ENCODE measurements at places on chromosomes 2 and 18.

GRCh38 chr18:41886126-41886807 is 68.8 kb upstream of the PIK3C3 start:
- no peak for DNase-seq

GRCh38 chr2:68452158-68452900 is 14.8 kb downstream of the FBXO48 start:
- DNase-seq: no peak

DNA sequence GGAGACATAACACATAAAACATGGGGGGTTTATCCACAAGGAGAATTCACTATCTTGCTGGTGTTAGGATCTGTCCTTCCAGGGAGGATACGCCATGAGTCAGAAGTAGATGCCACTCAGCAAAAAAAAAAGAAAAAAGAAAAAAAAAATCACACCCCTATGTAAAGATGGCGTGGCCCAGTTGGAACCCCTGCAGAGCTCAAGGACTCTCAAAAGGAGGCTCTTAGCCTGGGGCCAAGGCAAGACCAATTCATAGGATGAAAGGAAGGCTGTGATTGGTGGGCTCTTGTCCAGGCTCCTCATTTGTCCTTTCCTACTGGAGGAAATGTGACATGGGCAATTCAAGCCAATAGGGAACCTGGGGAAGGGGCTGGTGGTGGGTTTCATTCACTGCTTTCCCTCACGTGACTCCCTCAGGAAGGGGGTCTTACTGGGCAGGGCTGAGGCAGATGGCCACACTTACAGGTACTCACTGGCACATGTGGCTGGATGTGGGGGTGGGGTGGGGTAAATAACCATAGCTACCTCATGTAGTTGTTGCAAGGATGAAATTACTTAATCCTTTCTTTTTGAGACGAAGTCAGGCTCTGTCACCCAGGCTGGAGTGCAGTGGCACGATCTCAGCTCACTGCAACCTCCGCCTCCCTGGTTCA is 38.7 kb upstream of the HAAO start:
- no peak for DNase-seq

DNA sequence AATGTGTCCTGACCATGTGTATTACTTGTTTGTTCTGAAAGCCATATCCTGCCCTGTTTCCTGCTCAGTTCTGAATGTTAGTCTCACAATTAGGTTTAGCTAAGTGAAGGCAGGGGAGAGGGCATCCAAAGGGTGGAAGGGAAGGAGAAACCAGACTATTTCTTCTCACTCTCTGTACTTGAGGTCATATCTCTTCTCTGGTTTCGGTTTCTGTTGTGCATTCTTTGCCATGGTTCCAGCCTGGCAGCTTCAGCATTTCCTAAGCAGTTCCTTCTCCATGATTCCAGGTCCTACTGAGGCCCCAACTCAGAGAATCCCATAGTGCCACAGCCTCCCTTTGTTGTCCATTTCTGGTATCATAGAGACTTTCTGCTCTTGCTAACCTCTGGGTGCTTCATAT is 40.3 kb upstream of the HNMT start:
- no peak for DNase-seq

- no peak for DNase-seq
Observed at GRCh38 chr2:95234286-95234785, 27.0 kb downstream of the ZNF892 start.

DNA sequence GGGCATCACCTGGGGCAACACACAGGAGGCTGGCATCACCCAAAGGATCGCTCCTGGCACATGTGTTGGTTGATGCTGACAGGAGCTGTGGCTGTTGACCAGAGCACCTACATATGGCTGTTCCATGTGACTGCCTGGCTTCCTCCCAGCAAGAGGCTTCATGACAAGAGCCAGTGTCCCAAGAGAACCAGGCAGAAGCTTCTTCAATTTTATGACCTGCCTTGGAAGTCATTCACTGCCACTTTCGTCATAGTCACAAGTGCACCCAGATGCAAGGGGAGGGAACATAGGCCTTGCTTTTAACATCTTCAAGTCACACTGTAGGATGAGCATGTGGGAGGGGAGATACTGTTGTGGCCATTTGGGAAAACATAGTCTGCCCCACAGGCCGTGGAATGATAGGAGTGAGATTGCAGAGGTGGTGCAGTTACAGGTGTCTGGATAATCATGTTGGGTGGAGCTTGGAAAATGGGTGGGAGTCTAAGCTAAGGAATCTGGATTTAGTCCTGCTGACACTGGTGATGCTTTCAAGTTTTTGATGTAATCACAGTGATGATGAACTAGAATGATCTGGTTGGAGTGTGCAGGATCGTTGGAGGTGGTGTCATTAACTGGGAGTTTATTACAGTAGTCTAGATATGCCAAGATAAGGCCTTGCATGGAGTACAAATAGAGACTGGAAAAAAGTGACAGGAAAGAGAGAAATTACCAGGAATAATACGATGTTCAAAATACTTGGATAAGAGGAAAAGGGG is 107.0 kb downstream of the RAPGEF4 start:
- DNase-seq: no peak

GRCh38 chr18:26908906-26909305 is 43.4 kb upstream of the AQP4 start:
- no peak for DNase-seq

GRCh38 chr2:157857881-157858280 is 18.2 kb downstream of the ACVR1 start:
- DNase-seq: no peak

DNA sequence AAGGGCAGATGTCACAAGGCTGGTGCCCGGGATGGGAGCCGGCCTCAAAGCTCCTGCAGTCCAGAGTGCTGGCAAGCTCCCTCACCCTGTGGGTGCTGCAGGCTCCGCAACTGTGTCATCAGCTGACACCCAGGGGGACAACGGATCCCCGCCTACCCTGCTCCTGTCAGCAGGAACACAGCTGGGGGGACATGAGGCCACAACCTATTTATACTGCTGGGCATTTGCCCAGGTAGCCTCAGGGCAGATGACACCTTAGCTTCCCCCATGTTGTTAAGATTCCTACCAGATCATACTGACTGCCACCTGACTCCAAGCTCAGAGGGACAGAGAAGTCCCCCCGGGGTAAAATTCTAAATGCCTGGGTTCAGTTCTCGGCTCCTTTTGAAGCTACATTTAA is 1.2 kb downstream of the ANKRD23 start:
- DNase-seq: no peak

DNA sequence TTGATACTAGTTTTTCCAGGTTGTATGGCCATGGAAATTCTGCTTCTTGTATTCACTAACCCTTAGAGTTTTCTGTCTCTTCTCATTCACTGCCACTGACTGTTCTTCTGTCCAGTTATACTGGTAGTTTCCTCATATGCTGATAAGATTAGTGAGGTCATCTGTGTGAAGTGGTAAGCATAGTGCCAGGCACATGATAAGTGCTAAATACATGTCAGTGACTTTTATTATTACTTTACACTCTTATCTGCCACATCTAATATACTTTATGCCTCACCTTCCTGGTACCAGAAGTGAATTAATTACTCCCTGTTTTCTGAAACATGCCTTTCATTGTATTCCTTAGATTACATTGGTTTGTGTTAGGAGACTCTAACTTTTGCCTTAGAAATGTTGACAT is 91.3 kb downstream of the NBEAL1 start:
- DNase-seq: no peak

- peak; percentile 22 for DNase-seq
Observed at GRCh38 chr2:204645018-204645773, 99.9 kb downstream of the PARD3B start.

- DNase-seq: no peak
Observed at GRCh38 chr2:159982842-159983785, 79.3 kb downstream of the PLA2R1 start.

DNA sequence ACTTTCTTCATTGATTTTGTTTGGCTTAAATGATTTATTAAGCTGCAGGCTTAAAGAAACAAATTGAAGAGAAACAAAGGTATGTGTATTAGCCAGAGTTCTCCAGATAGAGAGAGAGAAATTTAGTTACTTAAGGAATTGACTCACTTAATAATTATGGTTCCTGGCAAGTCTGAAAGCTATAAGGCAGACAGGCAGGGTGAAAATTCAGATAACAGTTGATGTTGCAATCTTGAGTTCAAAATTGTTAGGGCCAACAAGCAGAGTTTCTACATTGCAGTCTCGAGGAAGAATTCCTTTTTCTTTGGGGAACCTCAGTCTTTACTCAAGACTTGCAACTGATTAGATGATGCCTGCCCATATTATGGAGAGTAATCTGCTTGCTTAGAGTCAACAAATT is 593.5 kb downstream of the ADCYAP1 start:
- no peak for DNase-seq

DNA sequence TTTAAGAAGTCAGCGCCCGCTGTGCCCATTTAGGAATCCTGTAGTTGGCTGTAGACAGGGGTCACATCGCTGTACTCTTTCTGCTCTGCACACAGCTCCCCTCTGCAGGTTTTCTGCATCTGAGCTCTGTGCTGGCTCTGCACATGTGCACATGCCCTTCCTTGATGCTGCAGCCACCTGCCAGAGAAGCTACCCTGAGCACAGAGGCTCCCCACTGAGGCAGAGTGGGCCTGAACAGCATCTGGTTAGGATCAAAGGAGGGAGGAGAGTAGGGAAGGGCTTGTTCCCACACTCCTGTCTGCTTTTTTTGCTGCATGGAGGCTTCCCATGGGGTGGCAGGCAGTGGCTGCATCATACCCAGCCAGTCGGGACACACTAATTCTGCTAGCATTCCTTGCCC is 238.9 kb downstream of the FHOD3 start:
- DNase-seq: no peak

- DNase-seq: no peak
Observed at GRCh38 chr2:236216711-236217110, 47.5 kb downstream of the ASB18 start.

GRCh38 chr2:134975281-134976009 is 56.8 kb downstream of the CCNT2 start:
- no peak for DNase-seq

DNA sequence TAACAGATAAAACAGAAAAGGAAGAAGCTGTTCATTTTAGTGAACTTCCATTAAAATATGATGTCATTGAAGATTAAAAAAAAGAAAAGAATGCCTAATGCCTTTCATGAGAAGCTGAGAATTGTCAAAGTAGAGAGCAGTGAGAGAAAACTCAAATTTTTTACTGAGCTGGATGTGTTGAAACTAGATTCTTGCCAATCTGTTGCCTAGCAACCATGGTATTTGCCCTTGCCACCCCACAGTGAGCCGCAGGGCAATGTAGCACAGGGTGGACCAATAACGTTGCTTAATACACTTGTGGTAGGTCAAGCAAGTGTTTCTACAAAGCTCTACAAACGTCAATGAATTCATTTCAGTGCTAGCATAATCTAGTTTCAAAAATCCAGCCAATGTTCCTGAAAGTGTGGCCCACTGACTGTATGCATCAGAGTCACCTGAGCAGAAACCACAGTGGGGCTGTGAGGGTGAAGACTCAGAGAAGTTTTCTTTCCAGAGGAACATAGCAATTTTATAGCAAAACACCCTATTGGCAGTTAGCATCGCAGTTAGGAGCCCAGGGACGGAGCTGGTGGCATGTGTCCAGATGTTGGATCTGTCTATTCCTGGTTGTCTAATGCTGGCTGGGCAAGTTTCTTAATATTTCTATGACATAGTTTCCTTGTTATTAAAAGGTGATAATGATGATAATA is 132.2 kb downstream of the DOCK10 start:
- DNase-seq: no peak

DNA sequence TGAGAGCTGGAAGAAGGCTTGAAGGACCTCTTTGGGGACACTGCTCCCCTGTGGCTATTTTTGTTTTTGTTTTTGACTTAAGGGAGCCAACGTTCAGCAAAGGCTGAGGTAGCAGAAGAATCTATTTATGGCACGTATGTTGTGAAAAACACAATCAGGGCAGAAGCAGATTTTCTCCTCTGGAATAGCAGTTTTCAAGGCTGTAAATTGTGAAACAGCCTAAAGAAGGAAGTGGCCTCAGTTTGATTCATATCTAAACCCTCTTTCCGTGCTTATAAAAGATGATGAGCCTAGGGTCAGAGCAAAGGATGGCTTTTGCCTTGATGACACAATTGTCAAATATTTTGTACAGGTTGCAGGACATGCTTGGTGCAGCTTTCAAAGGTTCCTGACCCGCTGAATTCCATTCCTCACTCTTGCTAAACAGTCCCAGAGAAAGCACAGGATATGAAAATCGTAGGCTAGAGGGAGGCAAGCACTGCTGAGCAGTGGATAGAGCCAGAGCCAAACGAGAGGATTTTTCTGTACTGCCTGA is 106.2 kb upstream of the DLX2 start:
- DNase-seq: no peak

DNA sequence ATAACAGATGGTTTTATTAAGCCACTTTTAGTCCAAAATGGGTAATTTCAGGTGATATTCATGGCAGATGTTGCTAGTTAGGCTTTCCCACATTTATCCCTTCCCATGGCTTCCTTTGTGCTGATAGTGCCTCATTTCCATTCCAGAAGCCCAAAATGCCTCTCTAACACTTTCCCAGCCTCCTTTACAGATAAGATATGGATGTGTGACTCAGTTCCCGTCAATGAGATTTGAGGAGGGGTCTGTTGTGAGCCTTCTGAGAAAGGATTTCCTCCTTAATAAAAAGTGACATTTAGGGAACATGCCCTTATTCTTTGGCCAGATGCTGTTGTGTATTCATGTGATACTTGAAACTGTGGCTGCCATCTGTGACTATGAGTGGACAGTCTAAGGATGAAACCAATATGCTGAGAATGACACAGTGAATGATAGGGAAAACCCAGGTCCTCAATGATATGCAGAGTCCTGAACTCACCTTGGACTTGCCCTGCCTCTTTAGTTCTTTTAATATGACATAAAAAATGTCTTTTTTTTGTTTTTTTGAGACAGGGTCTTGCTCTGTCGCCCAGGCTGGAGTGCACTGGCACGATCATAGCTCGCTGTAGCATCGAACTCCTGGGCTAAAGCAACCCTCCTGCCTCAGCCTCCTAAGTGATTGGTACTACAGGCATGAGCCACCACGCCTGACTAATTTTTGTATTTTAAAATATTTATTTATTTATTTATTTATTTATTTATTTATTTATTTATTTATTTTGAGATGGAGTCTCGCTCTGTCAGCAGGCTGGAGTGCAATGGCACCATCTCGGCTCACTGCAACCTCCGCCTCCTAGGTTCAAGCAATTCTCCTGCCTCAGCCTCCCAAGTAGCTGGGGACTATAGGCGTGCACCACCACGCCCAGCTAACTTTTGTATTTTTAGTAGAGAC is 5.8 kb upstream of the ACSL3 start:
- DNase-seq: no peak

DNA sequence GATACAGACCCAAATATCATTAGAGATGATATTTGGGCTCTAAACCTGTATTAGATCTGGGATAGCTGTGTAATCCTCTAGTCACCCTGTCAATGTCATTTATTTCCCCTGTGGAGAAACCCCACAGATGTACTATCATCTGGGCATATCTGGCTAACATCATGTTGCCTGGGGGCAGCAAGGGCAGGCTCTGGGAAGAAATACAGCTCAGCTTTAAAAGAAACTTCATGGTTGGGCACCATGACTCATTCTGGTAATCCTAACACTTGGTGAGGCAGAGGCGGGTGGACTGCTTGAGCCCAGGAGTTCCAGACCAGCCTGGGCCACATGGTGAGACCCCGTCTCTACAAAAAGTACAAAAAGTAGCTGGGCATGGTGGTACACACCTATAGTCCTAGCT is 282.5 kb downstream of the SLC8A1 start:
- DNase-seq: no peak

- no peak for DNase-seq
Observed at GRCh38 chr2:172888714-172889669, 153.3 kb downstream of the RAPGEF4 start.

All from HS-27A (cell line).